SK-MEL-5 (cell line): ENCODE measurements at places on chromosomes 4 and X. TPM values are rescaled to one million over a fixed set of nuclear protein-coding genes. Genes with fewer than 3 reads are reported as not detected.

SH3TC1 gene
- total RNA-seq = 23.7 and 31.6 TPM in 2 replicates

PLXNB3 gene
- 2.7 and 4.8 TPM in 2 replicates for total RNA-seq

GRCh38 chrX:102185967-102186720 is 29.0 kb upstream of the TCP11X1 start:
- DNase-seq = no peak

- DNase-seq = no peak
Measured at GRCh38 chr4:10081218-10081606, 35.4 kb downstream of the WDR1 start.

DNA sequence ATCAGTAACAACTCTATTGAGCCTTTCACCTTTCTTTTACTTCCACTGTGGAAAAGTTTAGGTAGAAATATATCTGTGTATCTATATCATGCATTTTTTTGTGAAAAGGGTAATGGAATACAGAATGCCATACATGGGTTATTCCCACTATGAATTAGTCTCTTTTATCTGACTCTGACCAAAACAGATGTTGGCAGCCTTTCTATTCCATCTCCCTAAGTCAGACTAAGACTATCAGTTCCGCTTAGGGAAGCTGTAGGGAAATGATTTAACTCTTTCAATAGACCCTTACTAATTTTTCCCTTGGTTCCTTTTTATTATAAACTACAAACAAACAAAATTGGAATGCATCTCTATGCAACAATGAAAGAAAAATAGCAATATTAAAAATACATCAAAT is 92.3 kb upstream of the LEF1 start:
- DNase-seq = no peak

GLOD5 gene
- not detected in 2 replicates for total RNA-seq

IL21 gene
- not detected in 2 replicates for total RNA-seq

DNA sequence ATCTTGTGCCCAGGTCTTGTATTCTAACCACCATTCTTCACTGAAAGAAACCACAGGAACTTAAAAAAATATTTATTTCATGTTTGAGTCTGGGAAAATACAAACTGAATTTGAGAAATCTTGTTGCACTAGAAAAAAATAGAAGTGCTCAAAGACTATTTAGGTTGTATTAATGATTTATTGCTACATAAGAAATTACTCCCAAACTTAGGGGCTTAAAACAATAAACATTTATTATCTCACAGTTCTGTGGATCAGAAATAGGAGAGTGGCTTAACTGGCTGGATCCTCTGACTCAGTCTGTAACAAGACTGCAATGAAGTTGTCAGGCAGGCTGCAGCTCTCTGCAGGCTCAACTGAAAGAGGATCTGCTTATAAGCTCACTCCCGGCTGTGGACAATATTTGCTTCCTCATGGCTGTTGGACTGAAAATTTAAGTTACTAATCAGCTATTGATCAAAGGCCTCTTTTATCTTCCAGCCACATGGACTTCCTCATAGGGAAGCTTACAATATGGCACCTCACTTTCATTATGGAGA is 295.4 kb upstream of the FAM241A start:
- no peak for DNase-seq

DNA sequence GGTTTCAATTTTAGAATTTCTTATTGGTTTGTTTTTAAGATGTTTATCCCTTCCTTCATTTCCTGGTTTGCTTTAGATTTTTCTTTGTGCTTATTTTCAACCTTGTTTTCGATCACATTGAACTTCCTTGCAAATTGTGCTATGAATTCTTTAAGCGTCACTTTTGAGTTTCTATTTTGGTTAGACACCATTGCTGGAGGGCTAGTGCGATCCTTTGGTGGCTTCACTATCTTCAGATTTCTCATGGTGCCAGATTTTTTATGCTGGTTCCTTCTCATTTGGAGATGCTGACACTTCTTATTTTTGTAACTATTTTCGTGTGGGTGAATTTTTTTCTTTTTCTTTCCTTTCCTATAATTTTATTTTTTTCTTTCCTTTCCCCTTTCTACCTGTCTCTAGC is 227.2 kb upstream of the HDX start:
- no peak for DNase-seq

- no peak for DNase-seq
Measured at GRCh38 chrX:76184276-76184675, 11.4 kb downstream of the PBDC1 start.

GRCh38 chr4:39061457-39061856 is 575 bp upstream of the KLHL5 start:
- no peak for DNase-seq

GRCh38 chr4:91116861-91117260 is 989.7 kb downstream of the CCSER1 start:
- DNase-seq = peak; percentile 37

GRCh38 chr4:86615501-86615900 is 21.4 kb downstream of the PTPN13 start:
- DNase-seq = no peak

DNA sequence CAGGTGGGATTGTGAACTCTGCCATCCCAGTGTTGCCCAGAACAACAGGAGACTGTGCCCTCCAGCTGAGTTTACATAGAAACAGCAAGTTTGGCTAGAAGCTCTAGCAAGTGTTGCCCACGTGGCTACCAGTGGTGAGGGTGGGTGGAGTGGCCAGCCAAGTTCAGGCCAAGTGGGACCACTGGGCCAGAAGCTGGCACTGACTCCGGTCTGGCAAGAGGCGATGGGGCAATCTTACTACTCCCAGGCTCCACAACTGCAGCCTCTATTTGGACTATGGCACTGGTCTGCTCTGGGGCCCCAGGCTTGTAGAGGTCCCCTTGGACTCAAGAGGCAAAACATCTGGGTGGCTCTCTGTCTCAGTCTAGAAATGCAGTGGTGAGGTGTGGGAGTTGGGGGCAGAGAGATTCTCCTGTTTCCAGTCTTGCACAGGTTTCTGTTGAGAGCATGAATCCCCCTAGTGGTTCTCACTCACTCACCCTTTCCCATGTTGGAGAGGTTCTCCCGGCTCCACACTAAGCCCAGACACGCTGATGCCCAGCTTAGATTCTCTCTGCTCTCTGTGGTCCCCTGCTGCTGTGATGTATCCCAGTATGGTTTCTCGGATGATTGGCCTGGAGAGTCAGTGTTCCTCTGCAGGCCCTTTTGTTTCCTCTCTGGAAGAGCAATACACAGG is 615.3 kb downstream of the PDHA2 start:
- no peak for DNase-seq

GRCh38 chr4:165462009-165462408 is 83.2 kb downstream of the CPE start:
- no peak for DNase-seq

PABPC1L2A gene
- total RNA-seq = not detected in 2 replicates

TBC1D9 gene
- total RNA-seq = 9.6 and 9.7 TPM in 2 replicates

POU3F4 gene
- not detected in 2 replicates for total RNA-seq

MAGEB17 gene
- total RNA-seq = 0.40 TPM in 1 of 2 replicates, not detected in the other

COL25A1 gene
- total RNA-seq = 7.5 and 10.4 TPM in 2 replicates

GRCh38 chr4:35238793-35239192 is 1005.5 kb downstream of the ARAP2 start:
- no peak for DNase-seq

CORIN gene
- 0.03 TPM in 1 of 2 replicates, not detected in the other for total RNA-seq

SOX3 gene
- total RNA-seq = not detected in 2 replicates

DNA sequence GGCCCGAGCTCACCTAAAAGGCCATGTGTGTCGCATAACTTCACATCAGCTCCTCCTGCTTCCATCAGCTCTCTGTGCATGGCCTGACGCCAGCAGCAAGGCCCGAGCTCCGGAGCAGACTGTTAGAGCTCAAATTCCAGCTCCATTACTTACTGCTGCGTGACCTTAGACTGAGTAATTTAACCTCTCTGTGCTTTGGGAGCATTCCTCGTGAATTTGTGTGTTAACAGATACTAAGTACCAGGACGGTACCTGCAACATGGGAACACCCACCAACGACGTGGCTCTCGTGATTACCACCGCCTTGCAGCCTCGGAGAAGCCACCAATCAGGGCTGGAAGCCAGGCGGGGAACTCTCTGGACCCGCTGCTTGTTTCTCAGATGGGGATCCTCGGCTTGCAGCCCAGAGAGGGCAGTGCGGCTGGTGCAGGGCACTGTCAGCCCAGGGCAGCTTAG is 12.9 kb downstream of the LETM1 start:
- no peak for DNase-seq

IKBKG gene
- total RNA-seq = 12.3 and 15.0 TPM in 2 replicates

CXCR3 gene
- total RNA-seq = not detected in 2 replicates

CXCL3 gene
- total RNA-seq = 1.5 and 2.1 TPM in 2 replicates

GRCh38 chr4:69115851-69116213 is 19.6 kb downstream of the UGT2B7 start:
- no peak for DNase-seq

PLAC8 gene
- total RNA-seq = not detected in 2 replicates

DNA sequence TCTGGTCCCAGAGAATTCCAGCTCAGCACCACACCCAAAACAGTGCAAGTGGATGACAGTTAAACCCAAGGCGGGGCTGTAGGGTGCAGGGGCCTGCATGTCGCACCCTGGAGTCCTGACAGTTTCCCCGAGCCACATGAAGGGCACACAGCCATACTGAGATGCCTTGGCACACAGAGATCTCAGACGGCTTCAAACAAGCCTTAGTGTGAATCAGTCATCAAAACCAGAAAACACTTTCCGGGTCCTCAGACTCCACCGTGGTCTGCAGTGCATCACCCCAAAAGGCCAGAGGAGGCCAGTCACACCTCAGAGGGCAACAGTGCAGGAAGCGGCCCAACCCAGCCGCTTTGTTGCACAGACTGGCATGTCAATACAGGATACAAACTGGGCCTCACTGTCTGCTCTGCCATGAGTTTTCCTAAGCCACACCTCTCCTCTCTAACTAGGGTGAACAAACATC is 64.6 kb upstream of the ENPP6 start:
- no peak for DNase-seq

- no peak for DNase-seq
Measured at GRCh38 chrX:11366998-11367595, 73.9 kb downstream of the AMELX start.

SRPX2 gene
- total RNA-seq = 0.72 and 1.6 TPM in 2 replicates

- DNase-seq = peak; percentile 55
Measured at GRCh38 chr4:105715692-105716278, 7.2 kb downstream of the GSTCD start.

GRCh38 chr4:106366026-106366425 is 2.6 kb downstream of the GIMD1 start:
- no peak for DNase-seq

- no peak for DNase-seq
Measured at GRCh38 chr4:61070269-61070668, 129.9 kb upstream of the ADGRL3 start.

GRCh38 chrX:23003116-23003515 is 3.4 kb downstream of the DDX53 start:
- no peak for DNase-seq

ARHGAP24 gene
- total RNA-seq = 10.1 and 10.5 TPM in 2 replicates

DNA sequence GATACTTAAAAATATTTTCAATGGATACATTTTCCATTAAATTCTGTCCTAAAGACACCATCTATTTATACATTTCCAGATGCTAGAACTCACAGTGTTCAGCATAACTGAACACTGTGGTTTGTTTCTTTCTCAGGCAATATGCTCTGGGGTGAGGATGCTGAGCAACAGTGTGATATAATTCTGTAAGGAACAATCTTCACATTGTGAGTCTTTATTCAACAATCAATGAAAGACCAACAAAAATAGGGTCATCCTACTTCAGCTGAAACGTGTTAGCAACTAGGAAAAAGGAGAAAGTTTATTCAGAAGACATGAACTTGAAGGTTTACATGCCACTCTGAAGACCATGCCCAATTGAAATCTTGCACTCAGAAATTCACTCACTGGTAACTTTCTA is 284.8 kb downstream of the UNC5C start:
- DNase-seq = no peak

YY2 gene
- total RNA-seq = 1.8 and 2.4 TPM in 2 replicates

DNA sequence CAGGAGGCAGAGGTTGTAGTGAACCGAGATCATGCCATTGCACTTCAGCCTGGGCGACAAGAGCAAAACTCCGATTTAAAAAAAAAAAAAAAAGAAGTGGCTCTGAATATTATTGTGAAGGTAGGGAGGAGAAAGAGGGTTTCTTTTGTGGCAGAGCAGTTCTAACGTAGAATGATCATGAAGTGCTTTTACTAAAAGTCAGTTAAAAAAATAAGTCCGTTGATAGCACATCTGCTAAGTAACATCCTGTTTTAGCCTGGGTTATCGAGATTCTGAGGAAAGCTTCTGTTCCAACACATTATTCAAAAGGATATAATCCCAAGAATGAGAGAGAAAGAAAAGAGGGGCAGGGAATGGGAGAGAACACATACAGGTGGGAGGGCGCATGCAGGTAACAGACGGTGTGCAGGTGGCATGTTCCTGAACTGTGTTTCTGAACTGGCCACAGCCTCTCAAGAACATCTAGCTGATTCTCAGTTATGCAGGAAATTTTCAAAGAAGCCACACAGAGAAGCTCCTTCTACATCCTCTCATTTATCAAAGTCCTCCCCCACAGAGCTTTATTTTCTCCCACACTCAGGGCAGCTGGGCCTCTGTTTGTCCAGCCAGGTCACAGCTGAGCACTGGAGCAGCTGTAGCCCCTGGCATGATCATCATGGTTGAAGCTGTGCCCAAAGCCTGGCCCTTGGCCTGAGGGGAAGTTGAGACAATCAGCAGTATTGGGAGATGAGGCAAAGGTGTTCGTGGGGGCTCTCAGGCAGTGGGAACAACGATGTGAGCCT is 342.3 kb downstream of the ZNF674 start:
- no peak for DNase-seq

KLHL4 gene
- 0.19 TPM in 1 of 2 replicates, not detected in the other for total RNA-seq

DNA sequence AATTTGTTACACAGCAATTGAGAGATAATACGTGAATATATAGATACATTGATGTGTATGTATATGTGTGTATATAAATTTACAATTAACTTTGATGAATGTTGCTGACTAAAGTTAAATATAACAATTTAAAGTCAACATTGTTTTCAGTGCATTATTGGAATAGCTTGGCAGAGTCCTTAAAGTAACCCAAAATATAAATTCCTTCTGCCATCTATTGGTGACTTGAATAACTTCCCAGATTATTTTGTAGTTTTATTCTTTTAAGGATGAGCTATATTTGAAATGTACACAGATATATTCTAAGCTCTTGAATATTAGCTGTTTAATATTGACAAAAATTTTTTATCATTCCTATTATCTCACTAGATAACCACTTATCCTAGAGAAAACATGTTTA is 298.2 kb upstream of the FSTL5 start:
- peak; percentile 45 for DNase-seq

GRCh38 chrX:134933248-134933647 is 57.5 kb upstream of the SMIM10 start:
- no peak for DNase-seq
